ENCODE measurements at places on chromosomes 1 and 21.

- DNase-seq, result no peak
Observed at GRCh38 chr1:171506525-171507304, 21.4 kb downstream of the PRRC2C start.

- no peak for DNase-seq
Observed at GRCh38 chr1:206066479-206067171, 13.7 kb downstream of the RHEX start.

- no peak for DNase-seq
Observed at GRCh38 chr1:40769815-40770214, 13.8 kb upstream of the KCNQ4 start.

DNA sequence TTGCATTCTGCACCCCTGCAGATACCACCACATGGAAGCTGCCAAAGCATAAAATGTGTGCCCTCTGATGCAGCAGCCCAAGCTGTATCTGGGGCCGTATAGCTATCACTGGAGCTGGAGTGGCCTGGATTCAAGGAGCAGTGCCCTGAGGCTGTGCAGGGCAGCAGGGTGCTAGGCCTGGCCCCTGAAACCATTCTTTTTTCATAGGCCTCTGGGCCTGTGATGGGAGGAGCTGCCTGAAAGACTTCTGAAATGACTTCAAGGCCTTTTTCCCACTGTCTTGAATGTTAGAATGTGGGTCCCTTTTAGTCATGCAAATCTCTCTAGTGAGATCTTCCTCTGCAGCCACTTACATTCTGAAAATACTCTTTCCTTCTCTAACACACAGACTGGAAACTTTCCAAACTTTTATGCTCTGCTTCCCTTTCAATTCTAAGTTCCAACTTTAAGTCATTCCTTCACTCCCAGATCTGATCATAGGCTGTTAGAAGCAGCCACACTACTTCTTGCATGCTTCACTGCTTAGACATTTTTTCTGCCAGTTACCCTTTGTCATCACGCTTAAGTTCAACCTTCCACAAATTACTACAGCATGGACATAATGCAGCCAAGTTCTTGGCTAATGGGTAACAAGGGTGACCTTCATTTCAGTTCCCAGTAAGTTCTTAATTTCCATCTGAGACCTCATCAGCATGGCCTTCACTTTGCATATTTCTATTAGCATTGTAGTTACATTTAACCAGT, 42.4 kb downstream of the DRAM2 start:
- no peak for DNase-seq

DNA sequence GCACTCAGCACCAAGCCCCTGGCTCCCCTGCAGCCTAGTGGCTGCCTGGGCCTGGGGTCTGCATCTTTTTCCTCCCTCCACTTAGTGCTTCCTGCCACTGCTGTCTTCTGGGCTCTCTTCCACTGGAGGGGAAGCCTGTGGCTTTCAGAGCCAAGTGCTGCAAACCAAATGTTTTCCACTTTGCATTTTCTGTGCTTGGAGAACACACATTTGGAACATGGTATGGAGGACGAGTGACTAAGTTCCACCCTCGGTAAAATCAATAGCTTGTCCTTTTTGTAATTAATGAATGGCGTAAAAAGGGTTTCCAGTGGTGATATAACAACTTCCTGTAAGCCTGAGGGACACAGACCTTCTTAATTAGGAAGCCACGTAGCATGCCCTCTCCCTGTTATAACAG, 10.1 kb upstream of the GPR153 start:
- DNase-seq, result no peak

GRCh38 chr1:154784924-154785531, 85.1 kb downstream of the KCNN3 start:
- DNase-seq, result peak; percentile 69

- DNase-seq, result no peak
Observed at GRCh38 chr1:54153535-54154439, 987 bp upstream of the CDCP2 start.

- DNase-seq, result no peak
Observed at GRCh38 chr1:174297351-174297750, 138.0 kb downstream of the RABGAP1L start.

GRCh38 chr1:234781241-234782065, 171.5 kb upstream of the IRF2BP2 start:
- DNase-seq, result no peak

- no peak for DNase-seq
Observed at GRCh38 chr1:51558375-51558924, 39.4 kb upstream of the EPS15 start.

- no peak for DNase-seq
Observed at GRCh38 chr1:17861685-17862084, 106.6 kb downstream of the ACTL8 start.

DNA sequence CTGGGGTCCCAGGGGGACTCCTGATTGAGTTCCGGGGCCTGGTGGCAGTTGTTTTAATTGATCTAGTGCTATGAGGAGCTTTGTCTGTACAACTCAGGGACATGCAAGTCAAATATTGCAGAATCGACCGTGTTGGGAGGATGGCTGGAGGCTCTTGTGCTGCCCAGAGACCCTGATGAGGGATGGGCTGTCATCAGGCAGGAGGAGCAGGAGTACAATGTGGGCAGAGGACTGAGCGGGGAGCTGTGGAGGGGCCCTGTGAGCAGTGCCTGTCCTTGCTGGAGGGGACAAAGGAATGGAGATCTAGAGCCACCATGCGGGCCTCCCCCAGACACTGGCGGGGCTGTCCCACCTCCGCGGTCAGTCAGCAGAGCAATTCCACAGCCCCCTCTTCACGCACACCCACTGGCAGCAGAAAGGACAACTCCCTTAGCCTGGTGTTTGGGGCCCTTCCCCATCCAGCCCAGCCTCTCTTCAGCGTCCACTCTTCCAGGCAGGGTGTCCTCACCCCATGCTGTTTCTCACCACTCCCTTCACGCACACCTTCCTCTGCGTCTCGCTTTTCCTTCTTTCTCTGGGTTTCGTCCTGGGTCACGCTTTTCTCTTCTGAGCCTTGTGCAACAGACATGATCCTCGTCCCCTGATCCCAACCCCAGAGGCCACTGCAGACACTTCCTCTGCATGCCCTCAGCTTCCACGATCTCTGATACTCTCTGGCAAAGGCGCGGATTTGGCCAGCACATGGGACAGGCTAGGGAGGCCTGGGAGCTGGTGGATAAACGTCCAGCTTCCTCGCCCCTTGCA, 122.6 kb downstream of the GRIK3 start:
- no peak for DNase-seq

DNA sequence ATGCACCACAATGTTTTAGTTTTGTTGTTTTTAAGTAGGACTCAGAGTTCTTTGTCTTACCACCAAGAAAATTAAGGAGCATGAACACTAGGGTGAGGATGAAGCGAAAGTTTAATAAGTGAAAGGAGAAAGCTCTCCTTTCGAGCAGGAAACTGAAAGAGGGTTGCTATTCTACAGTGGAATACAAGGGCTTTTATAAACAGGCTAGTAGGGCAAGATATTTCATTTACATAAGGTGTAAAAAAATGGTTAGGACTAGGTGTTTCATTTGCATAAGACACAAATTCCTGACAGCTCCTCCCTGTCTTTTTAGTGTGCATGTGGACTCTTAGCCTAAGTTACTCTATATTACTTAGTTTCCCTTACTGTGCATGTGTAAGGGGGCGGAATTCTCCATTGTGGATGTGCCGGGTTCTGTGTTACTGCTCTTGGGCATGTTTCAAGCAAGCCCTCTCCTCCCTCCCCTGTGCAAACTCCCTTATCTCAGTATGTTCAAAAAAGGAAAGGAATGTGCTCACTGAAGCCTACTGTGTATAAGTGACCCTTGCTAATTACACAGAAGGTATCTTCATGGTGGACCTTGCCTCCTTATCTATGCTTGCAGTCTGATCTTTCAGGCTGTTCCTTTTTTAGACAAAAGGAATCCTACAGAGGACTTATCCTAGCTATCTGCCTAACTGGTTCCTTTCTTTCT, 7.3 kb downstream of the TSHB start:
- no peak for DNase-seq

GRCh38 chr1:111742938-111743549, 3.8 kb upstream of the INKA2 start:
- no peak for DNase-seq

- no peak for DNase-seq
Observed at GRCh38 chr1:146013559-146013922, 8.0 kb downstream of the HJV start.

DNA sequence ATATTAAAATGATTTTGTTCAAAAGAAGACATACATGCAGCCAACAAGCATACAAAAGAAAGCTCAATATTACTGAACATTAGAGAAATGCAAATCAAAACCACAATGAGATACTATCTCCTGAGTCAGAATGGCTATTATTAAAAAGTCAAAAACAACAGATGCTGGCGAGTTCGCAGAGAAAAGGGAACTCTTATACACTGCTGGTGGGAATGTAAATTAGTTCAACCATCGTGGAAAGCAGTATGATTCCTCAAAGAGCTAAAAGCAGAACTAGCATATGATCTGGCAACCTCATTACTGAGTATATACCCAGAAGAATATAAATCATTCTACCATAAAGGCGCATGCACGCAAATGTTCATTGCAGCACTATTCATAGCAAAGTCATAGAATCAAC, 126.0 kb upstream of the HMCN1 start:
- no peak for DNase-seq

DNA sequence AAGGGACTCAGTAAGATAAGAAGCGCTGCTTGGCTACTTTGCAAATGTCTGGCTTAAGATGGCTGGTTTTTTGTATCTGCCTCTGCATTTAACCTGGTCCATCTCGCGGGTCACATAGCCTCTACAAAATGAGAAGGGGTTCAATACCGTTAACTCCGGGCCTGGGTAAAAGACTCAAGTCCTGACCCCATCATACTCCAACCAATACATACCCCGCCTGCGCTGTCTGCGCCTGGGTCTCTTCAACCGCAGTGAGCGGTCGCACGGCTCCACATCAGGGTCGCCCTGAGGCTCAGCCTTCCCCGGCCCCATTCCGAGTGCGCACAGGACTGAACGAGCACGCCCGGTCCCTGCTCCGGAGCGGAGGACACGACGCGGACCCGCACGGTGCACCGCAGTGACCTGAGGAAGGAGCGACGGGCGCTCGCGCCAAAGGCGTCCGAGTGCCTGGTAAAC, 558 bp upstream of the PGD start:
- no peak for DNase-seq

DNA sequence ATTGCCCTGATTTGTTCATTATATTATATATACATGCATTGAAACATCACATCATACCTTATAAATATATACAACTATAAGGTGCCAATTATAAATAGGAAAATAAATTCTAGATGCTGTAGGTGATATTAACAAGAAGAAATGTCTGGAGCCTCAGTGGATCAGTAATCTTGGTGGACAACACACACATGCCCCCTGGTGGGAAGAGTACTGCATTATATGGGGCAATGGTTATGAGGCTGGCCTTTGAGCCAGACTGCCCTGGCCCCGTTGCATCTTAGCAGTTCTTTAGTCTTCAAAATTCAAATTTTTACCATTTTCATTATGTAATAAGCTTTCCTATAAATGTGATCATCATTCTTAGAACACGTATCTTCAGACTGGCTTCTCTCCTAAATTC, 335.0 kb upstream of the GREM2 start:
- no peak for DNase-seq

DNA sequence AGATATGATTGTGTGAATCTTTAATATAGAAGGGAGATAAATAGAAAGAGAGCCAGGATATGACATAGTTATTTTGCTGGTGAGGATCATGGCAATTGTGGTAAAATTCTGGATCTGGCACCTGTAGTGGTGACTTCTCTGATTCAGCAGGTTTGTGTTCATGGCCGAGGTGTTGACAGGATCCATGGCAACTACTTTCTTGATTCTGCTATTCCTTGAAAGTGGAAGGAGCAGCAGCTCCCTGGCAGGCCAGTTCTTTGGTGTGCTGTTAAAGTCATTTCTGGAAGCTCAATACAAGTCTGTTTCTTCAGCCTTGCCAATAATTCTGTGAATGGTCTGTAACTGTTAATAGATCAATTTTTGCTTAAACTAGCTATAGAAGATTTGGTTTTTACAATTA, 33.4 kb downstream of the RGS4 start:
- DNase-seq, result no peak

DNA sequence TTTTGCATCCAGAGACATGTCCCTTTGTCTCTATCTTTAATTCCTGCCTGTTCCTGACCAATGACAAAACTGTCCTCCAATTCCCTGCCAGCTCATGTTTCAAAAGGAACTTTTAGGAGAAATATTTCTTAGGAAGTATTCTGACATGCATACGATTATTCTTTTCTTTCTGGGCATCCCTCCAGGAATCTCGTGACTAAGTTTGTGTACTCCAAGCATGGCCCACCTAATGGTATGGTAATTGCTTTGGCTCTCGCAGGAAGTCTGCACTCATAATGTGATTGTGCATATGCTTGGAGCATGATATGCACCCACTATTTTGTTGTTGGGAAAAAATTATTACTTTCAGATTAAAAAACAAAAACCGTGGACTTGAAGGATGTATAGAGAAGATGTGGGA, 256.4 kb downstream of the PRDM2 start:
- no peak for DNase-seq

DNA sequence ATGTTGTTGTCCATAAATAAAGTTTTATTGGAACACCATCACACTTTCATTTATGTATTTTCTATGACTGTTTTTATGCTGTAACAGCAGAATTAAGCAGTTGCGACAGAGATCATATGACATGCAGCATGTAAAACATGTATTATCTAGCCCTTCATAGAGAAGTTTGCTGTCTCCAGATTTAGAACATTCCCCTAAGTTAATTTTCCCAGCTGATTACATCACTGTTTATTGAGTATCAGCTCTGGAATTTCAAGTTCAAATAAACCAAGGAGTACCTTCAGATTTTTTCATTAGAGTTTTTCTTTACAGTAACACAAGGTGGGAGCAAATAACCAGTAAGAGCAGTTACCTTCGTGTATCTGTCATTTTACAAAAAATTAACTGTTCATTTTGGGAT, 792.8 kb downstream of the USP25 start:
- DNase-seq, result no peak

- DNase-seq, result no peak
Observed at GRCh38 chr1:245225322-245226202, 70.8 kb downstream of the KIF26B start.

GRCh38 chr1:58262702-58263101, 283.8 kb downstream of the OMA1 start:
- no peak for DNase-seq

- DNase-seq, result no peak
Observed at GRCh38 chr1:45407629-45408287, 67.5 kb upstream of the MUTYH start.

- DNase-seq, result no peak
Observed at GRCh38 chr1:227388214-227389168, 70.2 kb upstream of the CDC42BPA start.

DNA sequence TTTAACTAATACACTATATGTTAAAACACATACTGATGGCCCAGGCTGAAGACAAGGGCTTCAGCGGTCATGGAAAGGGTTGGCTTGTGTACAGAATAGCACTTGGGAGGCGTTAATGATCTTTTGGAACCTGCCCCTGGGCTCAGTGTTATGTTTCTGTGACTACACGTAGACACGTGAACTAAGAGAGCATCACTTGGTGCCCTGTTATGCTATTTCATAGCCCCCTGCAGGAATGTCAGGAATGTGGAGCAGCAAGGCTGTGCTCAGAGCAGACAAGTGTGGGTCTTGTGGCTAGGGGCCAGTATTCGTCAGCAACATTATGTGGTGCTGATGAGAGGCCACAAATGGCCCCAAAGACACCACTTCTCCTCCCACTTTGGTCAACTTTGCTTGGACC, 132.4 kb downstream of the MAP3K21 start:
- no peak for DNase-seq
